Activated CD4-positive, alpha-beta T cell treated with anti-CD3 and anti-CD28 coated beads, Interleukin-2, amount 10 ng/mL, durations not matched to agents 7 days and 5 days (primary cell): ENCODE measurements at places on chromosomes 5 and 9.

DNA sequence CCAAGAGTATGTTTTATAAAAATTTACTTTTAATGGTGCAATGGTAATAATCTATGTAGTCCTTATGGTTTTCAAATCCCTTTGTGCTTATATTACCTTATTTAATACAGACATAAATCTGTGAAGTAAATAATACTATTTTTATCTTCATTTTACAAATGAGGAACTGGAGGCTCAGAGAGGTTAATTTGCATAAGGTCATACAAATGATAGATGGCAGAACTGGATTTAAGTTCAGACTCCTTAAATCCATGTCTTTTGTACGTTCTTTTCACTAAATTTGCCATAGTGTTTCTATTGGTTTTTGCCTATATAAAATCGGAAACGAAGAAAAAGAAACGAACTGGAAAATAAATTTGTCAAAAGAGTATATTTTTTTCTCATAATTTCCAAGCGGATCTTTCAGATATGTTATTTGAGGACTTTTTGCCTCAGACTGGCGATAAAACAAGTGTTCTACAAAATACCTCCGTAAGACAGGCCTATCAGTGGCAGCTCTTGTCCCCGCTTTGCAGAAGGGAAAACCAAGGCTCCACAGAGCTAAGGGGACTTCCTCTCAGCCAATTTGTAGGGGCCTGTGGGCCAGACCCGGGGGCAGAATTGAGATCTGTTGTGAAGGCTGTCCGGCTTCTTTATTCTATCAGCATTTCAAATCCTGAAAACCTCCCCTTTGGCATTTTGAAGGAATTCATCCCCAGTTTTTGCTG, 1.1 kb upstream of the TNFAIP8 start:
- DNase-seq, result no peak

- DNase-seq, result no peak
Measured at GRCh38 chr9:124685217-124685616, 85.9 kb downstream of the NR6A1 start.

- DNase-seq, result no peak
Measured at GRCh38 chr9:4262735-4263141, 37.1 kb downstream of the GLIS3 start.

DNA sequence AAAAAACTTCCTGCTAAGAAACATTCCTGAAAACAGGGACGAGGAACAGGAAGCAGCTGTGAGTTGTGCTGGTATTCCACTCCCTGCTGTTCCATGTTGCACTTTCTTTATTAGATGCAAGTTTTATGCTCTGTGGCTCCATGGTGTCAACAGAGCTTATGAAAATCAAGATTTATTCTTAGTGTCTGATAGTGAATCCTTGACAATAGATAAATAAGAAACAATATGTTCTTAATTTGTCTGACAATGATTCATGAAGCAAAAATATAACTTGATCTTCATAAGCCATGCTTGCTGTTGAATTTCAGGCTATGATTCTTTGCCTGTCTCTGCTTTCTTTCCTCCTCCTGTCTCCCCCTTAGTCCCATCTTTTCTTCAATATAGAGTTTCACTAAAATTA, 119.6 kb downstream of the DROSHA start:
- no peak for DNase-seq

GRCh38 chr9:114096041-114096511, 3.0 kb downstream of the KIF12 start:
- no peak for DNase-seq
